ENCODE measurements at places on chromosomes 7 and 10.

- DNase-seq = no peak
These were observed 176.0 kb downstream of the KMT2E start for GRCh38 chr7:105189859-105190492.

DNA sequence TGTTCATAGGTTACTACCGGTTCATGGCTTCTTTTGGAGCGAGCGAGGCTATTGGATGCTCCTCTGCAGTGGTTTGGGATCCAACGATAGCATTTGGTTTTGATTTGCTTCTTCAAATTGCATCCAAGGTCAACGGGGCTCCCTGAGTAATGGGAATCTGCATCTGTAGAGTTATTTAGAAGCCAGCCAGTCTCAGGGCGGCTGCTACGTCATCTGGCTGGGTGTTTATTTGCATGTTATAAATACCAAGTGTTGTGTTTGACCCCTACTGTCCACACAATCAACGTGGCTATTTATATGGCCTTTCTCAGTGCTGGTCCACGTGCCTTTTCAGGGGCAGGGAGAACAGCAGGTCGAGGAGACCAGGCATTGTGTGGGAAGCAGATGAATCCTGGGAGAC lies 137.7 kb downstream of the PRPF18 start:
- DNase-seq = no peak

DNA sequence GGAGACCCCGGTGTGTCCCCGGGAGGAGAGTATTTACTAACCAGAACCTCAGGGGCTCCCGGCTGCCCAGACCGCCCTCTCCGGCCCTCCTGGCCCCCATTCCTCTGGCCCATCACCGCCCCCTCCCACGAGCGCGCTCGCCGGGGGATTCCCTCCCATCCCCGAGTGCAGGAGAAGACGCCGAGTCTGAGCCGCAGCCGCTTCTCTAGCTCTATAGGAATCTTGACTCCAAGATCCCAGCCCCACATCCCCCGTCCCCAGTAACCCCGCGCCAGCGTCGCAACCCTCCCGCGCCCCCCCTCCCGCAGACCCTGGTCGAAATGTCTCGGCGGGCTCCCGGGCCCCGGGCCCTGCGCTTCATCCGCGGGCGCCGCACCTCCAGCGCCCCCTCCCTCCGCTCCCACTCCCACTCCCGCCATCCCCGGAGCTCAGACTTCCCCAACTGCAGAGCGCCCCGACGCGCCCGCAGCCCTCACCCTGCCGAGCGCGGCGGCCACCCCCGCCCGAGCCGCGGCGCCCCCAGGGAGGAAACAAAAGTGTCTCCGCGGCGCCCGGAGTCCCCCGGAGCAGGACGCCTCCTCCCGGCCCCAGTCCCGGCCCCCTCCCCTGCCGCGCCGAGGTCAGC lies 541 bp downstream of the ELMO1 start:
- no peak for DNase-seq

DNA sequence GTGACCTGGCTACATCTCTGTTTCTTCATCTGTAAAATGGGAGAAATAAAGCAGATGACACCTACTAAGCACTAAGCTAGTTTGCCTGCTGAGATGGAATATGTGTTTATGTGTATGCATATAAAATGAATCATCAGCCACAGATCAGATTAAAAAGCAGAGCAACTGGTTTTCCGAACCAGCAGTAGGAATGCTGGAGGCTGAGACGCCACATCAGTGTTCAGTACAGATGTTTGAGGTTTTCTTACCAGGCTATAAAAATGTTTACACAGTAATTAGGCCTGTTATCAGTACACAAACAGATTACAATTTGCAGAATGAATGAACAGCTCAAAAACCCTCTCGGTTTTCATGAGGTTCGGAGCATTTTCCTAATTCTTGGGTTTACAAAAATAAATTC lies 85.8 kb downstream of the CALN1 start:
- no peak for DNase-seq

DNA sequence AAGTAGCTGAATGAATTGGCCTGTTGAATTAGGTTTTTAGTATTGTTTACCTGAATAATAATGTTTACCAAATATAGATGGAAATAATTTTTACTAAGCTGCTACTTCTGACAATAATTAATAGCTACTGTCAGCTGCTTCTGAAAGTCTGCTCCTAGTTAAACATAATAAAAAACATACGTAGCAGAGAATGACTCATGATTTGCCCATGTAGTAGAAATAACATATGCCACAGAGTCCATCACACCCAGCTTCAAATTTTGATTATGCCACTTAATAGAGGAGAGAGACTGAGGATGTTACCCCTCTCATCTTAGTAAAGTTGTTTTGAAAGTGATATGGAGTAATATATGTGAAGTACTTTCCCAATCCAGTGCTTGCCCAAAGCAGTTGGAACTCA lies 57.6 kb upstream of the MDFIC start:
- no peak for DNase-seq

DNA sequence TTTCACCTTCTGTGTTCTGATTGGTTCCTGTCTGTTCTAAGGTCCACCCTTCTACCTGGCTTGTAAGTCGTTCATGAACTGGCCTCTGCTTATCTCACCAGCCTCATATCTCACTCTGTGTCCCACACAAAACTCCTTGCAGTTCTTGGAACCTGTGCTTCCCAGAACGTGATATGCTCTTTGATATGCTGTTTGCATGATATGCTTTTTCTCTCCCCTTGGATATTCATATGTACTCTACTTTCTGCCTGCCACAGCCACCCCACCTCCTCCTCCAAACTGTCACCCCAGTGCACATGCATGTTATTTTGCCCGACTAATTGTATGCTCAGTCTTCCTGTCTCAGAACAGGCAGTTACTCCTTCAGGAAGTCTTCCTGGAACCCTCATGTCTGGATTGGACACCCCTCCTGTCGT lies 1.9 kb upstream of the ITPRIP start:
- no peak for DNase-seq

All from activated CD4-positive, alpha-beta T cell treated with anti-CD3 and anti-CD28 coated beads, Interleukin-2, amount 50 U/mL, for 16 hours (primary cell).